ENCODE measurements at places on chromosomes 1 and 21.

- no peak for DNase-seq
Observed at GRCh38 chr1:59132295-59132694, 164.6 kb upstream of the FGGY start.

GRCh38 chr1:243598433-243598832 is 251.6 kb downstream of the AKT3 start:
- DNase-seq = peak; percentile 94

GRCh38 chr1:84379917-84380180 is 18.4 kb upstream of the DNASE2B start:
- no peak for DNase-seq

- DNase-seq = no peak
Observed at GRCh38 chr1:170538687-170539086, 6.7 kb downstream of the GORAB start.

DNA sequence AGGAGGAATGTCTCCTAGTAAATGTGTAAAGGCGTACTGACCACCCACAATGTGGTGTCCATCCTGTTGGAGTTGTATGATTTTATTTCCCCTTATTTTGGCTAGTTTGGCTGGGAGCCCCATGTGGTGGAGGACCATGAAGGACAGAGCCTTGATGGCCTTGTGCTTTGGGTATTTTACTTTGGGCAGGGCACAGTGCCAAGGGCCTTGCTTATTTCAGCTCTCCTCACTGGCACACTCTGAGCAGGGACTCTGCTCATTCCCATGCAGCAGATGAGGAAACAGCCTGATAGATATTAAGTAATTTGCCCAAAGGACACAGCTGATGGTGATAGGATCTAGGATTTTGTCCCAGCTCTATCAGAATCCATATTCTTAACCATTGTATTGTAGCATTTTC is 50.2 kb downstream of the SMYD2 start:
- DNase-seq = no peak

All from ELR (cell line).